ENCODE measurements at places on chromosomes 5 and 9.

DNA sequence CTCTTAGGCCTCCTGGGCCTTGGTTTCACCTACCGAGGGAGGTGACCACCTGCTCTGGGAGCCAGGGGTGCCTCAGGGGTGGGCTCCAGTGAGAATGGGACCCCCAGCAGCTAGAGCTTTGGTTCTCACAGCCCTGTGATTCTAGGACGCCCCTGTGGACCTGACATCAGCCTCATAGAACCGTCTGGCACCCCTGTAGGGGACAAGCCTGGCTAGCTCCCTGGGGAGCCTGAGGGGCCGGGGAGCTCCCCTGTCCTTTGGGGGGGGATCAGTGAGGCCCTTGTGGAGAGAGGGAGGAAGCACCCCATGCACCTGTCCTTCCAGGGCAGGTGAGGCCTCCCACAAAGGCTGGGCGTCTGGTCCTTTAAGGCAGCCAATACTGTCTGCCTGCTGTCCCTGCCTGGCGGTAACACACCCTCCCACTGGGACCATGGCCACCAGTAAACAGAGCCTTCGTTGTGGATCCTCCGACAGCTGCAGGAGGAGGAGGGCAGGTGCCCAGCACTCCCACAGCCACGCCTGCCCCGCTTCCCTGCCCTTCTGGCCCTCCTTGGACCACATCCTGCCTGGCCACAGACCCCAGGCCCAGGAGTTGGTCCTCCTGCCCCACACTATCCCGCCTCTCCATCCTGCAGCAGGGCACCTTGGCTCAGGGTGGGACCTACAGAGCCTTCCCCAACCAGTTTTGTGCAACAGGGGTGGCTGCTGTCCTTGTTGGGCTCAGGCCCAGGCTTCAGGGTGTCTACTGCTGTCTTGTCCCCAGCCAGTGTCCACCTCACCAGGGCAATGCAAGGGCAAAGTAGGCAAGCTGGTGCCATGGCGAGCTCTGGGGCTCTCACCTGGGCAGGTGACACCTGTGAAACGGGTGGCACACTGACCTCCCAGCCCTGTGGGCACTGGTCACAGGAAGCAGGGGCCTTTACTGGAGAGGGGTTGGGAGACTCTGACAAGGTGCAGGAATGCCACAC, 3.0 kb upstream of the TUBB4B start:
- DNase-seq = peak; percentile 78

DNA sequence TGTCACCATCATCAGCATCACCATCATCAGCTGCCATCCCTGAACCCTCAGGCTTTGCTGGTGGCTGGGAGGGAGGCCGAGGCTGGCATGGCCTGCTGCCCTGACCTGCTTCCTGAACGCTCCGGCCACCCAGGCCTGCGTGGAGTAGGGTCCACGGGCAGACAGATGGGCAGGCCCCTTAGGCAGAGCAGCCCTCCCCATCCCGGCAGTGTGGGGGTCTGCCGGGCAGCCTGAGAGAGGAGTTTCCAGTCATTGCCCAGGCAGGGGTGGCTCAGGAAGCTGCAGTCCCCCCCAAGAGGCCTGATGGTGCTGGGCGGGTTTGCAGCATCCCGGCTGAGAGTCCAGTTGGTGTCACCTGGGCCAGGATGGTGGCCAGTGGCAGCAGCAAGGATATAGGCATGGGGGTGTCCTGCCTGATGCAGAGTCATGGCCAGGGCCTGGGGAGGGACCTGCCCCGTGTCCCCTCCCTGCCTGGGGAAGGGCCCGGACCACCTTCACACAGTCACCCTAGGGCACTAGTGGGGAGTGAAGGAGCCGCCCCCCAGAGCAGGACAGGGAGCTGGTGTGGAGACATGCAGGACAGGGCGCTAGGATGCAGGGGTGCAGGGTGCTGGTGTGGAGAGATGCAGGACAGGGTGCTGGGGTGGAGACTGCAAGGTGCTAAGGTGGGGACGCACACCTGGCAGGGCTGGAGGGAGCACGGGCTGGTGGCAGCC, 7.7 kb upstream of the EGFL7 start:
- no peak for DNase-seq

GRCh38 chr5:65482296-65482735, 596 bp upstream of the ADAMTS6 start:
- no peak for DNase-seq

- no peak for DNase-seq
These were observed 7.1 kb upstream of the PCA3 start for GRCh38 chr9:76756941-76757673.

GRCh38 chr5:20158006-20158405, 170.0 kb upstream of the CDH18 start:
- no peak for DNase-seq

- DNase-seq = no peak
These were observed 5.6 kb upstream of the RNF44 start for GRCh38 chr5:176542596-176543427.

- DNase-seq = no peak
These were observed 125.8 kb upstream of the SLIT3 start for GRCh38 chr5:169426784-169427183.

Measured in nucleus accumbens (tissue), 56 donors.